ENCODE measurements at places on chromosomes 6 and 20.

DNA sequence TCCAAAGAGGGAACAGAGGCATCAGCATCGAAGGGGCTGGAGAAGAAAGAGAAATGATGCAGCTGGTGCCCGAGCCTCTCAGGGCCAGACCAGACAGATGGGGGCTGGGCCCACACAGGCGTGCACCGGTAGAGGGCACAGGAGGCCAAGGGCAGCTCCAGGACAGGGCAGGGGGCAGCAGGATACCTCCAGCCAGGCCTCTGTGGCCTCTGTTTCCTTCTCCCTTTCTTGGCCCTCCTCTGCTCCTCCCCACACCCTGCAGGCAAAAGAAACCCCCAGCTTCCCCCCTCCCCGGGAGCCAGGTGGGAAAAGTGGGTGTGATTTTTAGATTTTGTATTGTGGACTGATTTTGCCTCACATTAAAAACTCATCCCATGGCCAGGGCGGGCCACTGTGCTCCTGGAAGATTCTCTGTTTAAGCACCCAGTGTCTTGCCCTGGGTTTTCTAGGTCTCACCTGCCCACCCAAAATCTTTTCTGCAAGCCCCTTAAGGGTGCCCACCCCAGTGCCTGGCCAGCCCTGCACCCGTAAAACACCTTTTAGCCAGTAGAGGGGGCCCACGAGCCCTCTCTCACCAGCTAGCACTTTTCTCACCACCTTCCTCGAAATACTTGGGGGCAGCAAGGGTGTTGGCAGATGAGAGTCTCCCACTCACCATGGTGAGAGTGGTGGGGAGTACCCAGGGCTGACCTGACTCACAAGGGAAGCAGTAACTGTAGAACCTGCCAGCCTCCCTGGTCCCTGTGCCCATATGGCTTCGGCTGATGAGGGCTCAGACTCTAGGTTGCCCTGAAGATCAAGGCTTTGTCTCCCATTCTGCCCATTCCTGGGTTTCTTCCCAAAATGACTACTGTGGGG is 35.7 kb upstream of the ID1 start:
- peak; percentile 75 for DNase-seq

GRCh38 chr6:33746036-33746600 is 587 bp downstream of the IP6K3 start:
- no peak for DNase-seq

DNA sequence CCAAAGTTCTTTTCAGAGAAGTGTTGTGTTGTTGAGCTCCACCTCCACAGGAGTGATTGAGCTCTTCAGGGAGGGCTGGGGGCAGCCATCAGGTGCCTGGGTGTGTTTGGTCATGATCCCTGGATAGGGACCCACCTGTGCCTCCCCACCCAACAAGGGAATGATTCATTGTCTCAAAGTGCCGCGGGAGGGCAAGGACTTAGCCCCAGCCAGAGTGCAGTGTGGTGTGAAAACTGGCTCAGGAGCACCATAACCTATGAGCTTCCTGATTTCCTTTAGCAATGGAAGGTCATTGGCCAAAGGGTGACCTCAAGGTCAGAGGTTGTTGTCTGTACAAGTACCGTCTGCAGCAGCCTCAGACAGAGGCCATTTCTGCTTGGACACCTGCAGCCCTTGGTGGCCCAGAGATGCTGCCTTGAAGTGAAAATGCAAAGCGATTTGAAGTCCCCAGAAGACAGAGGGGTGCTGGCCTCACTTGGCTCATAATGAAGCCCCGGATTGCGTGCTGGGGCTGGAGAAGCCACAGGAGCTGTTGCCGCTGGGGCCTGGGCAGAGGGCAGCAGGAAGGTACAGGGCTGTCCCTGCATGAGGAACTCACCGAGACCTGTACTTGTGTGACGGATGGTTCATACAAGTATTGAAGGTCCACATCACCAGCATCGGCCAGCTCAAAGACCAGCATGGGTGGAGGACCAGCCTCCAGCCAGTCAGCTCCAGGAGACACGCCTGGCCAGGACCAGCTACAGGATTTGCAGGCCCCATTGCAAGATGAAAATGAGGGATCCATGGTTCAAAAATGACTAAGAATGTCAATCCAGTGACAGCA is 100.6 kb upstream of the DUSP22 start:
- DNase-seq: no peak

DNA sequence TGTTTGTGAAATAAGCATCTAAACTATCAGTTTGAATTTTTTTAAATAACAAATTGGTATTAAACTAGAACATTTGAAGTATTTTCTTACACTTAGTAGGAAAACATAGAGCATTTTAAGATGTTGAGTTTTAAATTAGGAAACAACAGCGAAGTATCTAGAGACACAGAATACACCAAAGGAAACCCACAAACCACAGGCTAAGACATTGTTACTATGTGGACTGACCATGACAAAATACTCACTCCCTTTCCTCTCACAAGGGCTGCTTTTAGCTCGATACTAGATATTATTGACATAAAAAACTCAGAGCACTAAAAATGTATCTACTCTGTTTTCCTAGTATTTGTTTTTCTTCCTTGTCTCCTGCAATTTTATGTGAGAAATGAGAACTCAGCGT is 266.0 kb upstream of the CITED2 start:
- DNase-seq: no peak

DNA sequence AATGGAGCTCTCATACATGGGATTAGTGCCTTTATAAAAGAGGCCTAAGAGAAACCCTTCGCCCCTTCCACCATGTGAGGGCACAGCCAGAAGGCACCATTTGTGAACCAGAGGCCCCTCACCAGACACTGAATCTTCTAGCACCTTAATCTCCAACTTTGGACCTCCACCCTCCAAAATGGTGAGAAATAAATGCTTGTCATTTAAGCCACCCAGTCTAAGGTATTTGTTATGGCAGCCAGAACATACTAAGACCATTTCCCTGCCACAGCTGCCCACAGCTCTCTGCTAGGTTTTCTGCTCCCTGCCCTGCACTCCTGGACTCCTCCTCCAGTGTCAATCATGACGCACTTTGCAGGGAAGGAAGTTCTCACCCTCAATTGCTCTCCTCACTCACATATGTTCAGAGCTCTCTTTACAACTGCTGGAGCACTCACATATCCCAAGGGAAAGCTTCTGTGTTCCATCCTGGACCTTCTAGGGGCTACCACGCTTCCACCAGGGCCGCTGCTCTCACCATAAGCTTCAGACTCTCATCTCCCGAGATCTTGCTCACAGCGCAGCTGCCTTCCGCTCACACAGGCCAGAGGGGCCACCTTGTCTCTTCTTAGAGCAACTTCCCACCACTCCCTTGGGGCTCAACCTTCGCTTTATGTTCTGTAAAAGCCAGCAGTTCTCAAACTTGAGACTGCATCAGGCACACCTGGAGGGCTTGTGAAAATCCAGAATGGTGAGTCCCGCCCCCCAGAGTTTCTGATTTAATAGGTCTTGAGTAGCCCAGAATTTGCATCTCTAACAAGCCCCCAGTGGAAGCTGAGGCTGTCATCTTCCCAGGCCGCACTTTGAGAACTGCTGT is 1.6 kb upstream of the LY86 start:
- DNase-seq: no peak

DNA sequence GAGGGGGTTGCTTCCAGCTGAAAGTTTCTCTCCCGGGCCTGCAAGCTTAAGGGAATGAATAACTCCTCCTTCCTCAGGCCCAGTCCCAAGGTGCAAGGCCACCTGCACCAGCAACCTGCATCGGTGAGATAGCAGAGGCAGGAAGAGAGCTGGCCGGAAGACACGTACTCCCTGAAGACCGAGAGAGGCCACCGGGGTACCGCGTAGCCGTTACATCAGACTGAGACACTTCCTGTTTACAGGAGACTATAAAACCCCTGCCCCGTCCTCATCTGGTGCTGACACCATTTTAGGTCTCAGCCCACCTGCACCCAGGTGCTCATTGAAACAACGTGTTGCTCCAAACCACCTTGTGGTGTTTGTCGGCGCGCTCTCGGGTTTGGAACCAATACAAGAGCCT is 60.5 kb upstream of the PRND start:
- DNase-seq: no peak

DNA sequence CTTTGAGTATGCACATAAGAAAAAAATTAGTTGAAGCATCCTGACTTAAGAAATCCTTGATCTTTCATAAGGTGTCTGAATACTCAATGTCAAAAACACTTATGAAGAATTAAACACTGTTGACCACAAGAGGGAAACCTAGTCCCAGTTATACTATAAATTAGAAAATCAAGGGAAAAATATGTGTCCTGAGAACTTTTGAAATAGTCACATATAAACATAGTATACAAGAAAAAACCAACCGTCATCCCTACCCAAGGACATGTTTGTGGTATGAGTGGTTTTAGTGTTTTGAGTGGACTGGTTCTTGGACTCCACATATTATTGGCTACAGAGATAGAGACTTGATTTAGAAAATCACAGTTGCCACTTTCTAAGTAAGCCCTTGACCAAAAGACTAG is 7.6 kb upstream of the HLA-DRA start:
- no peak for DNase-seq

DNA sequence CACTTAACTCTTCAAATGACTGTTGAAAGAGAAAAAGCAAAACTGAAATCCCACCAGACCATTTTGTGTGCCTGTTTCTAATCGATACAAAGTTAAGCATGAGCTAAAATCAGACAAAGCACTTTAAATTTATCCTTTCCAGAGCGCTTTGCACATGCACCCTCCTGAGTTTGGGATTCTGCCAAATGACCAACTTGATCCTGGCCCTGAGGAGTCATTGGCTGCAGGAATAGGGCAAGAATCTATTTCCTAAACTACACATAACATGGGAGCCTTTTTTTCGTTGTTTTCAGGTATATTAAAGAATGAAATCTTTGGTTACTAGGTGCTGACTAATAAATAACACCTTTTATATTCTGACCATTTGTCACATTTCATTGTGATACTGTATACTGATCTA is 23.8 kb upstream of the MTHFD1L start:
- DNase-seq: no peak

GRCh38 chr6:90065173-90065572 is 170.9 kb downstream of the GJA10 start:
- DNase-seq: no peak

DNA sequence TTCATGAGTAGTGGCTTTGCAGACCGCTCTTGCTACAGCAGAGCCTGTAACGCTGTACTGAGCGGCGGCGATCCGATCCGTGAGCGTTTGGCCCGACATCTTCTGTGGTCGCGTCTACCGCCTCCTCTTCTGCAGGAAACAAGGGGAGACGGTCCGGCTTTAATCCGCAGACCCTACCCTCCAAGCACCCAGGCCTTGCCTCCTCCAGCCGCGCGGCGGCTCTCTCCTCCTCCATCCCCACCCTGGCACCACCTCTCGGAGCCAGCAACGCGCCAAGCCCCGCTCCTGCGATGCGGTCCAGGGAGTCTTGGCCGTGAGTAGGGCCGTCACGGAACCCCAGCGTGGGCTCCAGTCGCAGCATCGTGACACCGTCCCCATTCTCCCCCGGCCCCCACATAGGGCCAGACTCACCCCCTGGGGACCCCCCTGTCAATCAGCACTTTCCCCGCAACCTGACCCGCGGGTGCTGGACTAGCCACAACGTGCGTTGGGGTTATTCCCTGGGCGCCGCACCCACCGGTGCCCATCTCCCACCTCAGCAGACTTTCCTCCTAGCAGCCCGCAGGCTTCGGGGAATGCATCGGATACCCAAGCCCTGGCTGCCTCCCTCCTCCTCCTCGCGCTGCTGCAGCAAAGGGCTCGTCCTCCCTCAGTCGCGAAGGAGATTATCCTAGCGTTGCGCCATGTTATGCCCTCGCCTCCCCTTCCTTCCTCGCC is 914 bp downstream of the SNAP91 start:
- DNase-seq: no peak

DNA sequence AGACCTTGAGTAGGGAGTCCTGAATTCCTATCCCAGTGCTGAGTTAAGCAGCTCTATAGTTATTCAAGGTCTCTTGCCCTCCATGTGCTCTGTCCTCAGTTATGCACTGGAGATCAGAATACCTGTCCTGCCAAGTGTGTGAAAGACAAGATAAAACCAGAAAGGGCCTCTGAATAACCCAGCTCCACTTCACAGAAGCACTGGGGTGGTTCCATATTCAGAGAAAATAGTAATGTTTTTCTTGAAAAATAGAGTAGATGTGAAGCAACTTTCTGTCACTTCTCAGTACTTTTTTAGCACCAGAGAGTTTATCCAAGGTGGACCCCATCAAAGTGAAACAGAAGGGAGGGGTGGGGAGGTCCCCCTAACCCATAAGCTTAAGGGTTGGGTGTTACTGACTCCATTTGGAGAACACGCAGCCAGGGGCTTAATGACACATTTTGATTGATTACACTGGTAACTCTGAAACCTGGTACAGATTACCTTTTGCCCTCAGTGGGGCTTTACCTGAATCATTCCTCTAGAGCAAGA is 509.8 kb upstream of the JARID2 start:
- no peak for DNase-seq

DNA sequence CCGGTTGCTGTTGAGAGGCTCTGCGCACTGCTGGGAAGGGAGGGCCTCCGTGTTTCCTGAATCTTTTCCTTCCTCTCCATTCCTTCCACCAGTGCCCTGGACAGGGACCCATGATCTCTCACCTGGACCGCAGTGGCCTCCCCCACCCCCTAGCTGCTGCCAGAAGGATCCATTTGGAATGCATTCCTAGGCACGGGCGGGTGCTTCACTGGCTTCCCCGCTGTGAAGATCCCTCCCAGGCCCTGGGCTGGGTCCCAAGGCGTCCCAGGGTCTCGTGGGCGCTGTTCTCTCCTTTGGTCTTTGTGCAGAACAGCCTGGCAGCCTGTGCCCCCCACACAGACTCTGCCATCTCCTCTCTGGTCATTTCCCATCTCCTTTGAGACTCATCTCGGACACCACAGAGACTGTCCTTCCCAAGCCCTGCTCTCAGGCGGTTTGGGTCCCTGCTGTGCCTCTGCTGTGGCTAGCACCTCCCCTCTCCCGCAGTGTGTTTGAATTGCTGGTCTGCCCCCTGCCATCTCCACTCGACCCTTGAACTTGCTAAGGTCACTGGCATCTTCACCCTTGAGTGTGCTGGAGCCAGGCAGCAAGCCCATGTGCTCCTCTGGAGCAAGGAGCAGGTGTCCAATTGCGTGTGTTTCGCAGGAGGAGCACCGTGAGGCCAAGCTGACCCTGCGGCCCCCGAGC is 59.0 kb downstream of the TCP11 start:
- no peak for DNase-seq

DNA sequence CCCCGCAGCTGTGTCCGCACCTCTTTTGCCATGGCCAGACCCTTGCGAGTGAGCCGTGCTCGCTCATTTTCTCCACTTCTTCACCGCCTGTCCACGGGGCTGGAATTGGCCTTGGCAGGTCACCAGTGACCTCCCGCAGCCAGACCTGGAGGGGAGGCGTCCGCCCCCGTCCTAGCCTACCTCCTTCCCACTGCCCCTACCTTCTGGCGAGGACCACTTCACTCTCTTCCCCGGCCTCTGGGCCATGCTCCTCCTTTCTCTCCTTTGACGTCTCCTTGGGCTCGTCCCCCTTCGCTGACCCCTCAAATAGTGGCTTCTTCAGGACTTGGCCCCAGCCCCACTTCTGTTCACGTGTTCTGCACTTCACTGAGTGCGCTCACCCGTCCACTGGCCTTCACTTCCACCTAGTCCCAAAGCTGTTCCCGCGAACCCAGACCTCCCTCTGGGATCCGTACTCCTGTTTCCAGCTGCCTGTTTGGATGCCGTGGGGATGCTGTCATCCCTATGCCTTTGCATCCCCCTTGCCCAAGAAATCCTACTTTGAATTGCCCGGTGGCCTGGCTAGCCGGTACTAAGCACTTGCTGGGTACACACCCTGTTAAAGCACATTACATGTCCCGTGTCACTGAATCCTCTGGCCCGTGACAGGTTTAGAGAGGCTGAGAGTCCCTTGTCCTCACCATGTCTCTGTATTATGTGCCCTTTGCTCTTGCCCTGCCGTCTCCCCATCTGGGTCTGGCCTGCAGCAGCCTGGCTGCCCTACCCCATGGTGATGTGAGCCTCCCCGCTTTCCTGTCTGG is 33.0 kb downstream of the SPATA2 start:
- no peak for DNase-seq

- no peak for DNase-seq
Observed at GRCh38 chr6:126040826-126041225, 54.5 kb downstream of the TRMT11 start.

Measured in CD8-positive, alpha-beta T cell (primary cell).